ENCODE measurements at places on chromosomes 6 and 20.

DNA sequence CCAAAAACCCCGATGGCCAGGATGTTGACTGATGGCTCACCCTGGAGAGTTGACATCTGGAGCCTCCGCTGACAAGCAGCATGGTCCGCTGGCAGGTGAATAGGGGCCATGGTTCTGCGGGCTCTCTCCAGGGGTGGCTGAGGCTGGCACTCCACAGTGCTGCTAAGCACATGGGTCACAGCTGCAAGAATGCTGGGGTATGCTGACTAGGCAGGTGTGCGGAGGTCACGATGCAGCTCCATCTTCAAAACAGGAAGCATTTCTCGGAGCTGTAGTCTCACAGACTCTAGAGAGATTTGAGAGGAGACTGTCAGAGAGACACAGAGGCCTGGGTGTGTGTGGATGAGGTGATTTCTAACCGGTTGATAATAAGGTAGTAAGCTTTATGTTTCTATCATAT, 341.6 kb downstream of the NRN1 start:
- peak; percentile 5 for DNase-seq

DNA sequence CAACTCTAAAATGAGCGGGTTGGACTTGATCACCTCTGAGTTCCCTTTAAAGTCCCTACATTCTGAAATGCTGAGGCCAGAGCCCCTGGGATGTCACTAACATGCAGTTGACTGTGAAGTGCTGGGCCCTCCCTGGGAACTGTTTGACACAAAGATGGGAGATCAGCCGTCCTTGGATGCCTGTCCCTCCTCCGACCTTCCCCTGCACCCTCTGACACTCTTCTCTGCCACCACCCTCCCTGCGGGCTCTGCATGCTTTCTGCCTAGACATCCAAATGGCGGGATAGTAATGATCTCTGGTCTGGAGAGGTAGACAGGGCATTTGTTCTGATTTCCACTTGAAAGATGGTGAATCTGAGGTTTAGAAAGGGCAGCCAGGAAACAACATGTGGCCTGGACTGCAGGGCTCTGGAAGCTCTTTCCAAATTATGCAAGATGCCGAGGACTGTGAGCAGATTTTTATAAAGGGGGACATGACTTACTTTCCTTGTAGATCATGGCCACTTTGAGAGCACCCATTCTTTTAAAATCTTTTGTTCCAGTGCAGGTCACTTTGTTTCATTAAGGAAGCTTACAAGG, 113.2 kb downstream of the ZDHHC14 start:
- DNase-seq = no peak

- no peak for DNase-seq
Measured at GRCh38 chr6:42225029-42225339, 7.3 kb upstream of the MRPS10 start.

DNA sequence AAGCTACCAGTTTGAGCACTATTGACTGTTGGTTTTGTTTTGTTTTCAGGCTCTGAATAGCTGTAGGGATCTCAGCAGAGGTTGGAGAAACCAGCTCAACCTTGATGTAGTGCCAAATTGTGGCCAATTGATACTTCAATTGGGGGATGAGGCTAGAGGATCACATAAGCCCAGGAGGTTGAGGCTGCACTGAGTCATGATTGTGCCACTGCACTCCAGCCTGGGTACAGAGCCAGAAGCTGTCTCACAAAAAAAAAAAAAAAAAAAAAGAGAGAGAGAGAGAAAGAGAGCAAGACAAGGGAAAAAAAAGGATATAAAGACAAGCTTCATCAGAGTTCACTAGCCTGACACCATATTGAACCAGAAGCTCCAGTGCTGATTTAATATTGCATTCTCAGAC, 702.1 kb downstream of the FRK start:
- no peak for DNase-seq

DNA sequence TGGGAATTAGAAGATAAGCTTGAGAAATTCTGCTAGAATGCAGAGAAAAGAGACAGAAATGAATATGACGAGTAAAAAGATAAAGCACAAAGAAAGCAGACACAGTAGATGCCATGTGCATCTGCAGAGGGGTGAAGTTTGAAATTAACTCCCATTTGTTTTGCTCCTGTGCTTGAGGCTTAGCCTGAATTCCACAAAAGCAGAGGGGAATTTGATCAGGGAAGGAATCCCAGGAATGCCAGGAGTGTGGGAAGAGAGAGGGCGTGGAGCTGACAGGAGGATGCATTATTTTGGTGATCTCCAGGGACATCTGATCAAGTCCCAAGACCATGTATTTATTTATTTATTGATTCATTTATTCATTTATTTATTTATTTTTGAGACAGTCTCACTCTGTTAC, 55.6 kb downstream of the SLC22A1 start:
- no peak for DNase-seq

DNA sequence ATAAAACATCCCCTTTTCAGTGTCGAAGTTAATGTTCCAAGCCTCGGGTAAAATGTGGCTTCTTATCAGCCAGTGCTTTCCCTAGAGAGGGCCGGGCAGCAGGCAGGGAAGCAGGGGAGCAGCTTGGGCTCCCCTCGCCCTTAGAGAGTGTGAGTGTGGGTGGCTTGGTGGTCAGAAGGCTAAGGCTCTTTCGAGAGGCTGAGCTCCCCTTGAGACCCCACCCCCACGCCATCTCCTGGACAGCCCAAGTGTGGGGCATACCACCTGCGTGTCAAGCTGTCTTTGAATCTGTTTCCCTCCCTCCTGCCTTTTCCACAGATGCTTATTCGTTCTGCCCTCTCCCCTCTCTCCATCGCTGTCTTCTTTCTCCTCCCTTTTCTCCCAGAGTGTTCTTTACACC, 95.1 kb upstream of the FOXP4 start:
- no peak for DNase-seq

DNA sequence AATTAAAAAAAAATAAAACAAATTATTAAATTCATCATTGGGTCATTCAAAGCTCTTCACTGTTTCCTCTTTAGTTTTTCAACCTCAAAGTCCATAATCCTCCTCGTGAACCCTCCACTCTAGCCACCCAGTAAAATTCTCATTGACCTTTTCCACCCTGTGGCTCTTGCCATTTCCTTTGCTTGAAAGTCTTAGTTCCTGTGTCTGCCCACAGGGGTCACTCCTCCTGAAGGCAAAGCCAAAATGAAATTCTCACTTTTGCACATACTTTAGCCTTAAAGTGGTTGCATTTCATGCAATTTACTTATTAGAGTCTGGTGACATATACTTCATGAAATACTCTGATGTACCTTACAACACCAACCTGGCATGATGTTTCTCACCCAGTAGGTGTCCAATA, 263.7 kb downstream of the BMP2 start:
- DNase-seq = no peak

DNA sequence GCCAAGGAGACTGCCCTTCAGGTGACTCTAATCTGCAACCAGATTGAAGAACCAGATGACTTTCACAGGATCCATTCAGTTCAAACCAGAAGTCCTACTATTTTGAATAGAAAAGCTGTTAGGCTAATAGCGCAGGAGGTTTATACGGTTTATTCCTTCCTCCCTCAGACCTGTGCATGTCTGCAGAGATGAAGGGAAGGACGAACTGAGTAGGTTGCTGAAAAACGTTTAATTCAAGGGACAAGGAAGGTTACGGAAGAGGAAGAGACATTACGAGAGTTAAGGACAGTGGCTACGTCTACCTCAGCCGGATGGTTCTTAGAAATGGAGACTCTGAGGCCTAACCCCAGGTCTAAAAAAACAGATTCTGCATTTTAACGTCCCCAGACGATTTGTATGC, 978 bp downstream of the AURKA start:
- DNase-seq = no peak

DNA sequence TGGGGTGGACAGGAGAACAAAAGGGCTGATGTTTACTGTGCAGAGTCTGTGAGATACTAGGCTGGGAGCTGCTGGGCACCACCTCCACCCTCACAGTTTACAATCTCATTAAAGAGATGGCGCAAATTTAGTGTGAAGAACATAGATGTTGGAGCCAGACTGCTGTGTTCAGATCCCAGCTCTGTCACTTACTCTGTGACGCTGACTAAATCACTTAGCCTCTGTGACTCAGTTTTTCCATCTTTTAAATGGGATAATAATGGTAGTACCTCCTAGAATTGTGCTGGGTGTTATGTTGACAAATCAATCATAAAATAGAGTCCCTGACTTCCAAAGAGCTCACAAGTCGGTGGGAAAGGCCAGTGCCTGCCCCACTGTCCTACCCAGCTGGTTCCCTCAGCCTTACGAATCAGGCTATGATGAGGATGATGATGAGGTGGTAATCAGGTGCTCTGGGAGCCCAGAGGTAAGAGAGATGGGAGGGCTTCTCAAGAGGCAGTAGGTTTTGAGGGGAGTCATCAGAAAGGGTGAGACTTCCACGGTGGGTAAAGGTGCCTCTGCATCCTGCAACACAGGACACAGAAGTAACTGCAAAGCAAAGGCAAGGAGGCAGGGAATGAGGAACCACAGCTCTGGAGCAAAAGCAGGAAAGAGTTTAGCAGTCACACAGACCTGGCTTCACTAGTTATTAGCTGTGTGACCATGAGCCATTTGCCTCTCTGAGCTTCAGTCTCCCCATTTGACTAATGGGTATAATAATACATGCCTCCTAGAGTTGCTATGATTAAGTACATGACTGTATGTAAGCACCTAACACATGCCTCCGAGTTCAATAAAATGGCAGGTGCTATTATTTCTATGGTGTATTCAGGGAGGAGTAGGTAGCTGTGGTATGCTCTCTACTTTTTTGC, 8.9 kb downstream of the FYN start:
- DNase-seq = no peak

DNA sequence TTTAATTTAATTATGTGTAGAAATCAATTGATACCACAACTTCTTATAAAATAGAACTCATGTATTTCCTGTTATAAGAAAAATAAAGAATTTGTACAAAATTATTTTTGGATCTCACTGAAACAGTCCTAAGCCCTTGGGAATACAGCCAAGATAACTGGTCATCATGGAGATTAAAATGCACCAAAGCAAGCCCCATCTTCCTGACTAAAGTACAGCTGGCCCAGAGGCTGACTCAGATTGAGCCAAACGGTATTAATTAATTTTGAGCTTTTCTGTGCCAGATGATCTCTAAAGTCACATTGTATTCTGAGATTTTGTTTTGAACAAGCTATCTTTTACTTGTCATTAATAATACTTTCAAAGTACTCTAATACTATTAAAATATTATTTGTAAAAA, 978.5 kb downstream of the TBC1D32 start:
- DNase-seq = no peak

GRCh38 chr6:161057103-161058091, 65.8 kb downstream of the MAP3K4 start:
- no peak for DNase-seq

DNA sequence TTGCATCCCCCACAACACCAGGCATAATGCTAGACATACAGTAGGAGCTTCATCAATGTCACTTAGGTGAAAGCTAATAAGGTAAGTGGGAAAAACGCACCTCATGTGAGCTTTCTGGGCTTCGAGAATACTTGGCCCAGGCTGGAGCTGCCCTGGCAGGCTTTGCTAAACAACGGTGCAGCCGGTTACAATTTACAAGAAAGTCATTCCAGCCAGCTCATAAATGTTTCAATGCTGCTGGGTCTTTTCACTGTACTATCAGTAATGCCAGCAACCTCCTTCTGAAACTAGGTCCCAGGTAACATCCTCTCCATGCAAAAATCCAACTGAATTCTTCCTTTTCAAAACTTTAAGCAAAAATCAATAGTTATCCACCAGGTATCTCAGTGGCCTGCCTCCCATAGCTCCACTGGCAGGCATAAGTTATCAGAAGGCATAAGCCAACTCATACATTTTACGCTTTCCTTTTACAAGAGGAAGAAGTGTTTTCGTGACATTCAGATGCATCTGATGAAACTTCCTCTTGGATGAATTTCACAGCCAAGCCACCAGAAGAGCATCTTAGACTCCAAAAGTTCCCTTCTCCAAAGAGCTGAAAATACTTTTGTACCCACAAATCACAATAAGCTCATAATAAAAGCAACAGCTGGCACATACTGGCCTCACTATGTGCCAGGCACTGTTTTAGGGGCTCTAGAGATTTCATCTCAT, 56.3 kb downstream of the RTN4IP1 start:
- DNase-seq = no peak

GRCh38 chr6:18488004-18488403, 100.9 kb downstream of the RNF144B start:
- no peak for DNase-seq

DNA sequence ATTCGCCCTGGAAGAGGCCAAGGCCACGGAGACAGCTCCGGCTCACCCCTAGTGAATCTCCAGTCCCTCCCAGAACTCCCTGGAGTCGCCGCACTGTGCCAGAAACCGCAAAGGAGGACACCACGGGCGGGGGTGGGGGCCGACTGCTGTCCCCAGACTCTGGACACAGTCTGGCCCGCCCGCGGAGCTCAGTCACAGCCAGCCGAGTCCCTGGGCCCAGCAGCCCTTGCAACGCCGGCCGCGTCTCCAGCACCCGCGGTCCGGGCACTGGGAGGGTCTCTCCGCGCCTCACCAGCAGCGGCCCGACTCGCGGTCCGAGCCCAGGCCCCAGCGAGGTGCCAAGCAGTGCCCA, 518 bp downstream of the PEX6 start:
- DNase-seq = peak; percentile 31

GRCh38 chr6:151307501-151307900, 67.7 kb downstream of the AKAP12 start:
- DNase-seq = no peak

DNA sequence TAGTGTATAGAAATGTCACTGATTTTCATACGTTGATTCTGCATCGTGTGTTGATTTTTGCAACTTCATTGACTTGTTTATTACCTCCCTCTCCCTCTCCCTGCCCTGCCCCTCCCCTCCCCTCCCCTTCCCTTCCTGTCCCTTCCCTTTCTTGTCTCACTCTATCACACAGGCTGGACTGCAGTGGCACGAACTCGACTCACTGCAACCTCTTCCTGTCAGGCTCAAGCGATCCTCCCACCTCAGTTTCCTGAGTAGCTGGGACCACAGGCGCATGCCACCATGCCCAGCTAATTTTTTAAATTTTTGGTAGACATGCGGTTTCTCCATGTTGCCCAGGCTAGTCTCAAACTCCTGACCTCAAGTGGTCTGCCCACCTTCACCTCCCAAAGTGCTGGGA, 19.2 kb upstream of the PPP1R14C start:
- no peak for DNase-seq

DNA sequence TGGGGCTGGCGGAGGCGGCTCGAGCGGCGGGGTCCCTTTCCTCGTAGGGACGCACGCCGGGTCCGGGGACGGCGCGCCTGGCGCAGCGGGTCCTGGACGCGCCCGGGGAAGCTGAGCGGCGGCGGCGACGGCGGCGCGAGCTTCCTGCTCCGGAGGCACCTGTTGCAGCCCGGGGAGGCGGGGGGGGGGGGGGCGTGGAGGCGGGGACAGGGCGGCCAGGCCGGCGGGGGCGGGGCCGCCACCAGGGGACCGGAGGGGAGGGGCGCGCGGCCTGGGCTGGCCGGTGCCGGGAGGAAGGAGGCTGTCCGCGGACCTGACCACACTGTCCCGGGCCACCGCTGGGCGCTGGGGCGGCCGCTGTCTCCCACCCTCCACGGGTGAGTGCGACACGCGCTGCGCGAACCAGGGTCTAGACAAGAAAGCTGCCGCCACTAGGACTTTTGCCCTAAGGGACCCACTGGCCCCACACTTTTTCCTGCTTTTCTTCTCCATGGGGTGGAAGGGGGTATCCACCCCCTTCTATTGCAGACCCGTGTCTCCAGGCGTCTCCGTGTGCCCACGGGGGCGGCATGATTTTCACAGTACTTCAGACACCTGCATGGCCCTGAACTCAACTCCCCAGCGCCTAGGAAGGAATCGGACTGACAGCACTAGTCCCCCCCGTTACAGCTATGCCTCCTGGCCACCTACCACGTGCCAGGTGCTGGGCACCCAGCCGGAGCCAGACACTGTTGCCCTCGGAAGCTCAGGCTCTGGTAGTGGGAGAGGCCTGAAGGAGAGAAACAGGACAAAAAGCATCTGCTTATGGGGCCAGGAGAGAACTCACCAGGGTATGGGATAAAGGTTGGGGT, at the start of gene NFATC2:
TSS of gene NFATC2 (minus strand) at position 149 of the 851 bp plus-strand sequence. CDS start 220 bp downstream, outside the sequence.
- peak; percentile 59 for DNase-seq

Data from stimulated activated CD4-positive, alpha-beta T cell treated with anti-CD3 and anti-CD28 coated beads, Interleukin-2, amount 100 ng/mL, for 24 hours (primary cell).